CD4-positive, alpha-beta T cell (primary cell): ENCODE measurements at places on chromosomes 1 and 21.
A peak's percentile ranks its signal among the peaks of the same experiment; 100 is the strongest.

DNA sequence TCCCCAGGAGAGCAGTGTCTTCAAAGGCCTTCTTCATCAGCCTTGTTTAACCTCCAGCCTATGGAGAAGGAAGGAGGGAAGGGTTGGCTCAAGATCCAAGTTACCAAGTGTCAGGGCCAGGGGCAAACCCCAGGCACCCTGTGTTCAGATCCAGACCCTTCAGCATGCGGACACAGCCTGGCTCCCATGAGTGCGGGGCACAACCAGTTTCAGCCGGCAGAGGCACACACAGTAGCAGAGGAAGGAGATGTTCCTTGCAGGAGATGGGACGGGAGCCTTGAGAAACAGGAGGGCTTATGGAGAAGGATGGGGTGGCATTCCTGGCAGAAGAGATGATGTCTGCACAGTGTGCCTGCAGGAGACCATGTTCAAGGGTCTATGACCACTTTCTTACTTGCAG lies 161.7 kb upstream of the EDN2 start:
- DNase-seq, result no peak

- DNase-seq, result peak; percentile 71
Measured at GRCh38 chr1:1122078-1122811, 6.4 kb upstream of the C1orf159 start.

DNA sequence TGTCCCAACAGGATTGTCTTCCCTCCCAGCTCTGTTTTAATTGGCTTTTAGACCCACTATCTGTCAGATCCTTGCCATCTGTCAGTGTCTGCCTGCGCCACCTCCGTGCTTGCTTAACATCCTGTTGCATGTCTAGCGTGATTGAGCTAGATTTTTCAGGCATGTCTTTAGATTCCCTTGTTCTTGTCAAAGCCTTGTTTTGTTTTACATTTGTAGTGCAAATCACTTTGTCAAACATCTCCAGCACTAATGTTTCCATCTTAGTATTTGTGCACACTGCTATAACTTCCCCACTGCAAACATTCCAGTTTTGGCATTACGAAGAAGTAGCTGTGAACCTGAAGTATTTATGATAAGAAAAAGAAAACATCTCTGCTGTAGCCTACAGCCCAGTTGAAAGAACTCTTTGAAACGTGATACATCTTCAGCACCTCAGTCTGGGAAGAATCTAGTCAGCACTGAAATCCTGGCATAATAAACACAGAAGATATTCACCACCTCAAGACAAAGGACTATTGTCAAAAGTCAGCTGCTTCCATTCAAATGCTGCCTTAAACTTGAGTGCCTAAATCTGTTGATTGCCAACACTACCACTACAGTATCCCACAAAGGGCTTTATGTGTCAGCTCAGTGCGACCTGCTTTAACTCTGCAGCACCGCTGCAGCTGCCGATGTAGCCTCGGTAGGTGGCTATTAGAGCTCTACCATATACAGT lies 105.0 kb downstream of the FNBP1L start:
- no peak for DNase-seq

- DNase-seq, result no peak
Measured at GRCh38 chr1:67724928-67725560, 40.0 kb downstream of the GADD45A start.

DNA sequence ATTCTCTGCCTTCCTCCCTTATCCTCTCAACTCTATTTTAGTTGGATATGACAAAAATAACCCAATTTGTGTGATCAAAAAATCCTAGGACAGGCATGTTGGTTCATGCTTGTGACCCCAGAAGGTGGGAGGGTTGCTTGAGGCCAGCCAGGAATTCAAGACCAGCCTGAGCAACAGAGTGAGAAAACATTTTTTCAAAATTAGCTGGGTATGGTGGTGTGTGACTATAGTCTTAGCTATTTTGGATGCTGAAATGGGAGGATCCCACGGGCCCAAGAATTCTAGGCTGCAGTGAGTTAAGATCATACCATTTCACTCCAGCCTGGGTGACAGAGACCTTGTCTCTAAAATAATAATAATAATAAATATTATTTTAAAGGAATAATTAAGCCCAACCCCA lies 1383.1 kb upstream of the ADGRL2 start:
- DNase-seq, result no peak

DNA sequence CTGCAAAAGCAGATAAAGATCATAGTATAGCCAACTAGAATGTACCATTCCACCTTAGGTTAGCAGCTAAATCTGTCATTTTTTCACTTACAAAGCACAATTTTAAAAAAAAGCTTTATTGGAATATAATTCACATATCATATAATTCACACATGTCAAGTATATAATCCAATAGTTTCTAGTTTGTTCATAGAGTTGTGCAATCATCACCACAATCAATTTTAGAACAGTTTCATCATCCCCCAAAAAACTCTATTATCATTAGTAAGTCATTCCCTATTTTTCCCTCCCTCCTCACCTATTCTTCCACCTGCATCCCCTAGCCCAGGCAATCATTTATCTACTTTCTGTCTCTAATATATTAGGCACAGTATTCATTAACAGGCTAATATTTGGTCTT lies 32.0 kb upstream of the INSL5 start:
- no peak for DNase-seq

GRCh38 chr1:228228601-228229074 lies 20.8 kb downstream of the OBSCN start:
- no peak for DNase-seq

DNA sequence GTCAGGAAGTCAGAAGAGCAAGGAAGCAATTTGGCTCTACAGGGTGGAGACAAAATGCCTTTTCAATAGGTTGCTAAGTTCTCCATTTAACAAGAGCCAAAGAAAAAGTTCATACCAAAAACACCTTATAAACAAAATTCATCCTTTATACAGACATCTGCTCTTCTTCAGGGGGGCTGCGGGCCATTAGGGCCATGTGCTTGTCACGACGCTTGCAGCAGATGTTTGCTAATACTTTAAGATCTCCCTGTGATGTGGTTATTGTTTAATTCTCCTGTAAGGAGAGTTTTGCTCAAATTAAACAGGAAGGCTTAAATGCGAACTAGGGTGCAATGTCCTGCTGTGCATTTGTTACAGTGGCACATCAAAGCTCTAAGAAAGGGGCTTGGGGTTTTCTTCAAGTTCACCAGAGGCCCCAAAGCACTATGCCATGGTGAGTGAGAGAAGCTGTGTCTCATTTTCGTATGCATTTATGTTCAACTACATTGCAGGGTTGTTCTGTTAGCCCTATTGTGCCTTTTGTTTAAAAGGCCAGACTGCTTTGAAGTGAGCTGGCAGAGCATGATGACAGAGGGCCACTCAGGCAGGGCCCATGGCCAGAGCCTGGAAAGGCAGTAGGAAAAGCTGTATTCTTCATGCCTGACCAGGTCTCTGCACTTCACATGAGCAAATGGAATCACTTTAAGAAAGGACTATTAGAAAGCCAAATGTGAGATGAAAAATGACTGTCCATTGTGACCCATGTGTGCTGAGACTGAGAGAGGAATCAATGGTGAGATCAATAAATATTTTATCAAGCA lies 24.8 kb upstream of the NTPCR start:
- peak; percentile 46 for DNase-seq

- DNase-seq, result no peak
Measured at GRCh38 chr1:109579491-109579890, 31.1 kb downstream of the GNAI3 start.

DNA sequence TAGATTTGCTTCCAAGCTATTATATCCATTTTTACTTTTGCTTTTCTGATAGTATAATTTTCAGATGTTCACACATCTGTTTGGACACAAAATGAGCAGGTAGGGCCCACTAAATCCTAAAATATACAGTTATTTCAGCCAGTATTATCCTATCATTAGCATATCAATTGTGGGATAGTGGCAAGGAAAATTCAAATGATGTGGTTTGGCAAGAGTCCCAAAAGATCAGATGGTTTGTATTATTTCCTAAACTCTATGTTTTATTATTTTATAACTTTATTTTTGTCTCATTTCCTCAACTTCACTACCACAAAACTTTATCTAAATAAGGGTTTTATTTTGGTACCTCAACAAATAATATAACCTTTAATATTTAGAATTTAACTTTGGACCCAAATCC lies 1659.6 kb downstream of the NCAM2 start:
- DNase-seq, result no peak

DNA sequence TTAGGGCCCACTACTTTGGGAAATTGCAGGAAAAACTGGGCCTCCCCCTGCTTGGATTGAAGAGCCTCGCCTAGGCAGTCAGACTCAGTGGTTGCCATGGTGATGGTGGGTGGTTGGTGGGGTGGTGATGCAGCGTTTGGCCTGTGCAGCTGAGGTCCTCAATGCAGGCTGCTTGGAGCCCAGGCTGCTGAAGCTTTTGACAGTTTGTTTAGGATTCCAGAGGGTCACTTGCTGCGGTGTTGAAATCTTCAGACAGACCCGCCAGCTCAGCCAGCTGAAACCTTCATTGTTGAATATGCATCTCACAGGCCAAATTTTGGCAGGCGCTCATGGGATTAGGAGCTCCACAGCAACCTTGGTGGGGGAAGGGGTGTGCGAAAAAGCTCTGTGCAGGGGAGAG lies 67.9 kb downstream of the CACNA1E start:
- DNase-seq, result no peak

- no peak for DNase-seq
Measured at GRCh38 chr1:56222914-56223540, 356.3 kb downstream of the PLPP3 start.

DNA sequence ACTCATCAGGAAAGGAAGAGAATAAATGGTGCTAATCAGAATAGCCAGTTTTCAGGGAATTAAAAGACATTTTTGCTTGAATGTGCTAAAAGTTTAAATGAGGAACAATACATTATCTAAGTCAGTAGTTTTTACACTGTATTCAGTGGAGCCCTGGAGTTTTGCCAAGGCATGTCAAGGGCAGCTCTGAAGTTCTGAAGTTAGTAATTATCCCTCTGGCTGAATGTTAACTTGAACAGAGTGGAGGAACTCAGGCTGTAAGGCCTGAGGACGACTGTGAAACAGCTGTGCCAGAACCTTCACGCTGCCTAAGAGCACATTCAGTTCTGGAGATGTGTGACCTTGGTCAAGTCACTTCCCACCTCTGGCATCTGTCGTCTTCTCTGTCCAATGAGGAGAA lies 68.1 kb downstream of the EDEM3 start:
- no peak for DNase-seq

DNA sequence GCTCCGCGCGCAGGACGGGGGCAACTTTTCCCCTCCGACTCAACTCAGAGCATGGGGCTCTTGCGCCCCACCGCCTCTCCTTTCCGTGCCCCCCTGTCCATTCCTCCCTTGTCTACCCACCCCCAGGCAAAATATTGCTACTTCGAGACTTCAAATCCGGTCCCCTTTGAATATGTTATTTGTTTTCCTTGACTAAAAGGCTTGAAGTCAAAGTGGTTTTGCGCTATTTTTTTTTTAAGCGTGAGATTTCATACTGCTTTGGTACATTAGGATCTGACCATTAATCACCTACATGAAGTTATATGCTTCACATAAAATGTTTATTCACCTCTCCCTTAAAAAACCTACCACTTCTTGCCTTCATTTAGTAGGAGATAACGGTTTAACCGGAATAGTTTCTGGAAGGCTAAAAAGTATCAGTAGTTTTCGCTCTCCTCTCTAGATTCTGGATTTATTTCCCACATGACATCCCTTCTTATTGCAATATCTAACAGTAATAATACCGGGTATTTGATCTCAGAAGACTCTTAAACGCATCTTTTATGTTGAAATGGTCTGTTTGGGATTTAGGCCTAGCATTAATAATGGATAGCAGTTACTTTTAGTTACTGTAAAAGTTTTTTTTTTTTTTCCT lies 1.6 kb downstream of the NFIA start:
- DNase-seq, result no peak

DNA sequence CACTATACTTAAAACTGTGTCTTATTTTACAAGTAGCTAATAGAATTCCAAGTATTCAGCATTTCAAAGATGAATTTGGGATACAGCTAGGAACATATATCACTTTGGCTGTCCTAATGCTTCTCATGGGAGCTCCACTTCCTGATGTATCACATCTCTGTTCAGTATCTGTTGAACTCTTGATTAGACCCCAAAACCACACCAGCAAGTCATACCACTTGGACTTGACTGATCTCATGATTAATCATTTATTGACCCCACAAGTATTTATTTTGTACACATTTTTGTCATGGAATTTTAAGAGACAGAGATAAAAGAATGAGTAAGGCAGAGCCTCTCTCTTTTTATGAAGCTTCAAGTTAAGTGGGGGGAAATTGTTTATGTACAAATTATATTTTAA lies 30.0 kb downstream of the TMPRSS15 start:
- DNase-seq, result no peak
